ENCODE measurements at places on chromosomes 7 and 10.

DNA sequence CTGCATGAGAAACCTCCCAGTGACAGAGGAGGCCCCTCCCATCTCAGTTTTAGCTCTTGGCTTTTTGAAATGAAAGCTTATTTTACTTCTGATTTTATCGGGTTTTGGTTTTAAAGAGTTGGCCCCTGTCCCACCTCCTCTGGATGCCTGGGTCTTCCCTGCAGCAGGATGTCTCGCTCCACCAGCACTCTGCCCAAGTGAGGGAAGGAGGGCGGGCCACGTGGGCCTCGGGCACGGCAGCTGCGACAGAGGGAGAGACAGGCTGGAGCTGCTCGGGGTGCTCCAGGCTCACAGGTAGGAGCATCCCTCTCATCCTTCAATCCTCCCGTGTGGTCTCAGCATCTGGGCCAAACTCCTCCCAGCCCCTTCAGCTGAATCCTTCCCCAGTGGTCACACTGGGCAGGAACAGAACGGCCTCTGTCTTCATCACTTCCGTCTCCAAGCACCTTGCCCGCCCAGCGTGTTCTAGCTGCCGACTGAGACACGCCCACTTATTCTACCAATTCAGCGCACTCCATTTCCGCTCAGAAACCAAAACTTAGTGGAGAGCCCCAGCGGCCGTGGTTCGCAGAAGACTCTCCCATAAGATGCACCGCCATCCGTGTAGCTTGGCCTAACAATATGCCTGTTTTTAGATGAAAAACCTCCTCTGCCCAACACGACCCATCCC, 222.9 kb downstream of the GLRX3 start:
- no peak for DNase-seq

- no peak for DNase-seq
Measured at GRCh38 chr10:59864141-59864962, 42.0 kb downstream of the CCDC6 start.

DNA sequence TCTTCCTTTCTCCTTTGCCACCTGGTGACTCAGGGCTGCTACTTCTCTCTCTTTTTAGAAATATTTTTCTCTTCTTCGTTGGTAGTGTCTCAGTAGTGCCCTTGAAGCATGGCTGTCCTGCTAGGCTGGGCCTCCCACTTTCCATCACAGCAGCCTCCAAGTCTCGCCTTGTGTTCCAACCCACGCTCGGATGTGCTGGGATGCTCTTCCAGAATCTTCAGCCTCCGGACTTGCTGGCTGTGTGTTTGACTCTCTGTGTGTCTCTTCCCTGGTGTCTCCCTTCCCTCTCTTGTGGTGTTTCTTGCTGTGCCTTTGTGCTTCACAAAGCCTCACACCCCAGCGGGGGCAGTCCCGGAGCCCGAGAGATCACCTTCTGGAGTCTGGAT, 100.5 kb downstream of the INPP5A start:
- DNase-seq, result no peak

GRCh38 chr10:5888351-5888750, 1.3 kb downstream of the ANKRD16 start:
- peak; percentile 67 for DNase-seq

GRCh38 chr7:104431930-104432329, 103.5 kb downstream of the LHFPL3 start:
- DNase-seq, result no peak

DNA sequence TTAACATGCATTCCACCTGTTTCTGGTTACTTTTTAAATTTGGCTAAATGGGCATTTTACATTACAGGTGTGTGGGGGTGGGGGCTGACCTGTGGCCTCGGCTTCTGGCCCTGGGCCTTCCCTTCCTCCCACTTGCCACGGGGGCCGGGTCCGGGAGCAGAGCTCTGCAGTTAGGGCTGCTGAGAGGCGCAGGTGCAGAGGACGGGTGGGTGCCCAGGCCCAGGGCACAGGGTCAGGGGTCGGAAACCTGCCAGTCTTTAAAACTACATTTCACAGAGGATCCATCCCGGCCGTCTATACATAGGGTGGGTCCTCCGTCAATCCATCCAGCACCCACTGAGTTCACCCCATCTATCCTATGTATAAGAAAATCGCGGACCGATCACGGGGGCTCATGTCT, 106.5 kb upstream of the INSIG1 start:
- DNase-seq, result no peak

DNA sequence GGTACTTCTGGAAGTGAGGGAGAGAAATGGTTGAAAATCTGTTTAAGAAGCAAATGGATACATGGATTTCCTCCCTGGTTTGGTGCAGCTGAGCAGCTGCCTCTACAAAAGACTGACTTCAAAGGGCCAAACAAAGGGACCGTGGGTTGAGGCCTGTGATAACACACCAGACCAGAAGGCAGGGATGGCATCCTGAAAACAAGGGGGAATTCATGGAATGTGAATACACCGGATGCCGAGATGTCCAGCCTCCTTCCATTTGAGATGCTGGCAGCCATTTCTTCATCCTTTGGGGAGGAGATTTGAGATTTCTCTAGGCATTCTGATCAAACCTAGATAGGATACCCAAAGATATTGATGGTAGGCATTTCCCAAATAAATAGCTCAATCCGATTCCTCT, 36.9 kb downstream of the TAF3 start:
- DNase-seq, result no peak

DNA sequence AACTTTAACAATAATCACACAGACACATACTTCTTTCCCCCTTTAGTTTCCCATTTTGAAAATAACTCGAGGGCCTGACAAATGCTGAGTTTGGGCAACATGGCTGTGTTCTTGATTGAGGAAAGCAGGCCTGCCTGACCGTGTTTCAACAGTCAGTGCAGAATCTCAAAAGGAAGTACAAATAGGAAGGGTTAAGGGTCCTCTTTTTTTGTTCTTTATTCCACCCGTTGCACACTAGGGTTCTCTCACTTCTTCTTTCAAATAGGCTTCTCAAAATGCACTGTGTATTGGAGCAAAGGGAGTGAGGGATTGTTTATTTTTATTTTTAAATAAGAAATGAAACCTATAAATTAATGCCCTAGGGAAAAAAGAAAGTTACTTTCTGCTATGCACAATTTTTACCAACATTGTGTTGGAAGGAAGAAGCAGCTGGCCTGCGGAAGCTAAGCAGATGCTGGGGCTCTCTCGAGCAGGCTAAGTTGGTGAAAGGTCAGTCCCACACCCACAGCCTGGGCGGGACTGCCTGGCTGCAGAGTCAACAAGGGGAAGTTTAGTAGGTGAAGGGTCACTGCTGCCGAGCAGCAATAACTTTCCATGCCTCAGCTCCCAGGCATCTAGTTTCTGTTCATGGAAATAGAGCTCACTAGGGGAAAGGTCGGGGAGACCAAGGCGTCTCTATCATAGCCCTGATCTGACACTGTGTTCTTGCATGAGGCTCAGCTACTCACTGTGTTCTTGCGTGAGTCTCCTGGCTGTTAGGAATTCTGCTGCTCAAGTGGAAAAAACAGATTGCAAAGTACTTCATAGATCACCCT, 12.2 kb upstream of the PDK4 start:
- peak; percentile 97 for DNase-seq

All from suppressor macrophage (primary cell).